ENCODE measurements at places on chromosomes 2 and 18.

GRCh38 chr2:138777996-138778395 is 2.2 kb downstream of the NXPH2 start:
- DNase-seq, result no peak

DNA sequence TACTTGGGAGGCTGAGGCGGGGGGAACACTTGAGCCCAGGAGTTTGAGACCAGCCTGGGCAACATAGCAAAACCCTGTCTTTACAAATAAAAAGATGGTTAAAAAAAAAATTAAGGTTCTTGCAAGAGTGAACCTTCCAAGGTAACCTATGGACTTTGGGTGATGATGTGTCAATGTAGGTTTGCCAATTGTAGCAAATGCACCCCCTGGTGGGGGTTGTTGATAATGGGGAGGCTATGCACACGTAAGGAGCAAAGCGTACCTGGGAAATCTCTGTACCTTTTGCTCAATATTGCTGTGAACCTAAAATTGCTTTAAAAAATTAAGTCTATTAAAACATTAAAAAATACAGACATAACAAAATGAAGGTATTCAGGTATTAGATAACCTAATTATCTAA is 70.4 kb downstream of the CWC22 start:
- peak; percentile 43 for DNase-seq

DNA sequence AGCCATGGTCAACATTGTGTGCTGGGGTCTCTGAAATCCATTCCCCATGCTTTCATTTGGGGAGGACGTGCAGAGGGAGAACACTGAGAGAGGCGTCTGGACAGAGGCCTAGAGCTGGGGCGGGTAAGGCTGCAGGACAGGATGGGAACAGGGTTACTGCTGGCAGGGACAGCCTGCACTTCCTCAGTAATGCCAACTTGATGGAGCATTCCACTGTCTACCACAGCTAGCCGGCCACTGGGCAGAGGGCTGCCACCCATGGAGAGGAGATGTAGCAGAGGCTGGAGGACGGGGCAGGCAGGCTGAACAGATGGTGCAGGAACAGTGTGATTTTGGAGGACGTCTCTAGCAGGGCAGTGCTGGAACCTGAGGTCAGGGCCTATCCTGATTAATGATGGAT is 29.3 kb downstream of the MRPL33 start:
- DNase-seq, result no peak

DNA sequence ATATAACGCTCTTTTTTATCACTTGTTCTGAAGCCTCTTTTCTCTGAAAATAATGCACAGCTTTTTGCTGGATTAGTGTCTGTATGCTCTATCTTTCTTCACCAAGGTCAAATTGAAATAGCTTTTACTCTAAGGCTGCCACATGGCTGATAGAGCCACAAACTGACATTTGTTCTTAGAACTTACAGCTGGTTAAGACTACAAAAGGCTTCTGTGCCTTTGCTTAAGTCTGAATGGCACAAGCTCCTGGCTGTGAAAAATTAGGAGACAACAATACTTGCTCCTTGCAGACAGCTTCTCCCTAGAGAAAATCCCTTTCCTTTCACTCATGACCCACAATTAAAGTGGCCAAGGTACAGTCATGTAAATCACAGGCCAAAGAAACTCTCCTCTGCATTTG is 515.3 kb downstream of the DSC3 start:
- no peak for DNase-seq

- no peak for DNase-seq
Measured at GRCh38 chr18:11121443-11121849, 27.9 kb downstream of the PIEZO2 start.

GRCh38 chr2:200042944-200043343 is 87.6 kb downstream of the MAIP1 start:
- DNase-seq, result no peak

- DNase-seq, result peak; percentile 50
Measured at GRCh38 chr18:3321133-3321812, 59.3 kb downstream of the MYL12B start.

- no peak for DNase-seq
Measured at GRCh38 chr2:198080879-198081765, 276.7 kb downstream of the PLCL1 start.
